ENCODE measurements at places on chromosomes 3 and 15.

DNA sequence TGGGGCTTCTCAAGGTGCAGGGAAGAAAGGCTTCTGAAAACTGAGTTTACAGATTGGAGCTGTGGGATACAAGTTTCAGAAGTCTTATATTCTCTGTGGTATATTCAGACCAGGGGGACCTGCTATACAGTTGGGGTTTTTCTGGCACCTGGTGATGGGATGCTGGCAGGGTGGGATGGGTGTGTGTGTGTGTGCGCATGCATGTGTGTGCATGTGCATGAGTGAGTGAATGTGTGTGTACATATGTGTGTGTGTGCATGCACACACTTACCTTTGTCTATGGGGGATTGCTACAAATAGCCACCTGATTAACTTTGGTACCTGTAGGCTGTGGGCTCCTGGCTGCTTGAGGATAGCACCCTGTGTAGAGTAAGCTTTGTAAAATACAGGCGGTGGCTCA lies 131.4 kb downstream of the PDCD6IP start:
- no peak for DNase-seq

- DNase-seq: no peak
Observed at GRCh38 chr3:197309528-197310361, 11.3 kb upstream of the DLG1 start.

GRCh38 chr3:183131186-183131725 lies 31.3 kb downstream of the LAMP3 start:
- DNase-seq: no peak

DNA sequence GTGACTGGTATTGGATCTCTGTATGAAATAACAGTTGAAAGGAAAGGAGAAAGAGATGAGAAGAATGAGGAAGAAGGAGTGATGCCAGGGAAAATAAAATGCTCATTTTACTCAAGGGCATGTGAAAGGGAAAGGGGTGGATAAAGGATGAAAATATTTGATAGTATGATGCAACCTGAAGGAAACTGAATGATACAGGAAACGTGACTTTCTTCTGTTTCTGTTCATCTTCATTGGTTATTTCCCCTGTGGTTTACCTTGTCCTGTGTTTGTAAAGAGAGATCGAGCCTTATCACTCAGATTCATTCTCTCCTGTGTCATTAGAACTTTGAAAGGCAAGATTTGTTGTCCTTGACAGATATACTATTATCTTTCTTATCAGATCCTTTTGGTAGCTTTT lies 243.6 kb upstream of the SLITRK3 start:
- no peak for DNase-seq

GRCh38 chr3:127771746-127772145 lies 50.6 kb downstream of the MGLL start:
- no peak for DNase-seq

DNA sequence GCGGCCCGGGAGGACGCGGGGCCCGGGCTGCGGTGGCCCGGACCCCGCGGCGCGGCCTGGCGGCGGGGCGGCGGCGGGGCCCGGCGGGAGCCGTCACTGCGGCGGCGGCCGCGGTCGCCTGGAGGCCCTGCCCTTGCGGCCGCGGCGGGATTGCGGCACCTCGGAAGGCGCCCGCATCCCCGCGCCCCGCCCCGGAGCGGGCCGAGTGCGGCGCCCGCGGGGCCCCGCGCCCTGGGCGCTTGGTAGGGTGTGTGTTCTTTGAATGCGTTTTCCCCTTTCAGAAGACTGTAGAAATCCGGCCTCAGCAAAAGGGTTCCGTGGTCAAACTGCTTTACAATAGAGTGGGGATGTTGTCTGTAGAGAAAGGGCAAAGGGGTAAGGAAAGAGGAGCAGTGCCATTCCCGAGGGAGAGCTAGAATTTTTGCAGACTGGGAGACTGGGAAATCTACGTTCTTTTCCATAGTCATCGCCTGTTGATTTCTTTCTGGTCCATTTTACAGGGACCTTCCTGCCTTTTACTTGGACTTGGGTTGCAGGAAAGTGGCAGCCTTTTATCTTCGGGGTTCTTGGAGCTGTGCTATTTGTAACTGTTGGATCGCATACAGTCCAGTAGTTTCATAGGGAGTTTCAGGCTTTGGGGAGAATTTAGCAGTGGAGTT lies 630 bp downstream of the SNRK start:
- DNase-seq: no peak

DNA sequence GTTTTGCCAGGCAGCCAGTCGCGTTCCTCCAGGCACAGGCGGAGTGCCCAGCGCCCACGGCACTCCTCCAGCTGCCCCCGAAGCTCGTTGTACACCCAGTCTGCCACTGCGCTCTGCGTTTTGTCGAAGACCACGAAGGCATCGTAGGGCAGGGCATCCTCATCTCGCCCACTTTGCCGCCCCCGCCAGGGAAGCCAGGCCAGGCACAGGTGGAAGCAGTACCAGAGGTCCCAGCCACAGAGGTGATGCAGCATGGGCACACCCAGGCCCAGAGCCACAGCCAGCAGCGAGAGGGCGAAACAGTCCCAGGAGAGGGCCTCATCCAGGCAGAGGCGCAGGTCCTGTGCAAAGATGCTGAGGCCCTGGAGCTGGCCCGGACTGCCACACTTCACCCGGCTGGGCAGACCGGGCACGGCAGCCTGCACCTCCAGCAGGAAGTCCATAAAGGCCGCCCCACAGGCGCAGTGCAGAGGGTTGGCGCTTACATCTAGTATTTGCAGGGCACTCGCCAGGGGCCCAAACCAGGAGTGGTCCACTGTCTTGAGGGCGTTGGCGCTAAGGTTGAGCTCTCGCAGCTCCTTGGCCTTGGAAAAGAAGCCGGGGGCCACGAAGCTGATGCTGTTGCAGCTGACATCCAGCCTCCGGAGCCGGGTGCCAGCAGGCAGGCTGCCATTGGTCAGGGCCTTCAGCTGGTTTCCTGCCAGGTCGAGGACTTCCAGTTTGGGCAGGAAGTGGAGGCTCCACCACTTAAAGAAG lies 3.7 kb downstream of the TLR9 start:
- DNase-seq: peak; percentile 39

DNA sequence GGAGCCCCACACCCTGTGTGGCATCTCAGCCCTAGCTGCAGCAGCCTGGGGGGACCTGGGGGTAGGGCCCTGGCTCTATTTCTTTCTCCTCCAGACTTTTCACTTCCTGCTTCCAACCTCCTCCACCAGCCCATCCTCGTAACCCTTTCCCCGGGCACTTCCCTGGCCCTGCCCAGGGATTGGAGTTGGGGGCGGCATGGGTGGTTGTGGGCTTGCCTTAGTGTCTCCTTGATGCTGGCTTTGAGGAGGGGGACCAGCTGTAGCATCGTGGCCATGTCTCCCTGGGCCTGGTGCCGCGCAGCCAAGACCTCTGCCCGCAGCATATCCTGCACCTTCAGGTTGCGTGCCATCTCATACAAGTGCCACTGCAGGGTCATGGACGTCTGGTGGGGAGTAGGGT lies 28.1 kb downstream of the CYP11A1 start:
- no peak for DNase-seq

DNA sequence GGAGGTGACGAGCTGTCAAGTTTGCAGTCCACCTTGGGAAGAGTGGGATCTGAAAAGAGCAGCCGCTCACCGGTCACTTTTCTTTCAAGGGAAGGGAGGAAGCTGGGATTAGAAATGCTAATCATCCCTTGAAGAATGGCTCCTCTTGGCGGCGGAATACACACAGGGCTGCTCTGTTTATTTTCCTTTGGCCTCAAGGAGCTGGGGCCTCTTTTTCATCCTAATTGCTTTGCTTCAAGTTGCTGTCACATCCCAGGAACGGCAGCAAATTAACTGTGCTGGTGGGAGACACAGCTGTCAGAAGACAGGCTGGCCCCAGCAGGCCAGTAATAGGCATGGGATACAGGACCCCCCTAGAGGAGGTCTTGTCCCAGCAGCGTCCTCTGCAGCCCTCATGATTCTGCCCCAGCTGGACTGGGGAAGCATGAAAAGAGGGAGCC lies 6.7 kb downstream of the KBTBD13 start:
- DNase-seq: no peak

- no peak for DNase-seq
Observed at GRCh38 chr15:93126599-93126998, 37.6 kb upstream of the RGMA start.

- no peak for DNase-seq
Observed at GRCh38 chr3:187920030-187920429, 174.8 kb upstream of the BCL6 start.

- DNase-seq: no peak
Observed at GRCh38 chr3:45057557-45057956, 31.5 kb downstream of the CLEC3B start.

DNA sequence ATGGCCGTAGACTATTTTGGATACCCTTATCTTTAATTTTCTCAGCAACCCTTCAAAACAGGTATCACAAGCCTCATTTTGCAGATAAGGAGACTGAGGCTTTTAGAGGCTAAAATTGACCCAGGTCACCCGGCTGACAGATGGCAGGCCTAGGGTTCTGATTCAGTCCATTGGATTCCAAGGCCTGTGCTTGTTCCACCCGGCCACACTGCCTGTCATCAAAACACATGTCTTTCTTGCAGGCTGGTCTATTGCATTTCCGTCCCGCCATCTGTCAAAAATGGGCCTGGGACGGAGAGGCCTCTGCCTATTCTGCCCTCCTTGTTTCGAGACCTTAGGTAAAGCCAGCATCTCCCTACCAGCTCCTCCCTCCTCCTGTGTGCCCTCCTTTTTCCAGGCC lies 8.1 kb downstream of the INAFM2 start:
- DNase-seq: no peak

All from activated CD4-positive, alpha-beta T cell treated with anti-CD3 and anti-CD28 coated beads, Interleukin-2, amount 50 U/mL, for 4 hours (primary cell).